ENCODE measurements at places on chromosomes 4 and X.

DNA sequence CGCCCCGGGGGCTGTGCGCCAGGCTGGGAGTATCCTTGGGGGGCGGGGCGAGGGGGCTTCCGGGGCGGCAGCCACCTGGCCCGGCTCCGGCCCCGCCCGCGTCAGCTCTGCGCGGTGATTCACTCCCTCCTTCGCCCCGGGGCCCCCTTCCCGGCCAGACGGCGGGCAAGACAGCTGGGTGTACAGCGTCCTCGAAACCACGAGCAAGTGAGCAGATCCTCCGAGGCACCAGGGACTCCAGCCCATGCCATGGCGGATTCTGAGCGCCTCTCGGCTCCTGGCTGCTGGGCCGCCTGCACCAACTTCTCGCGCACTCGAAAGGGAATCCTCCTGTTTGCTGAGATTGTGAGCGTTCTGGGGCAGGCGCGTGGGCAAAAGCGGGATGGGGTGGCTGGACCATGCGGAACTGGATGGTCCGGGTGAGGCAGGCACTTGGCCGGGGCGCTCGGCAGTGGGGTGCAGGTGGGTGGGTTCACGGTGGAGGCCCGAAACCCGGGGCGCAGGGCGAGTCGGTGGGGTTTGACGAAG, at the start of gene PLP2:
Gene PLP2 (plus strand): TSS at position 147 of the 528 bp plus-strand sequence. CDS start 103 bp downstream, at position 250.
- peak; percentile 67 for DNase-seq

DNA sequence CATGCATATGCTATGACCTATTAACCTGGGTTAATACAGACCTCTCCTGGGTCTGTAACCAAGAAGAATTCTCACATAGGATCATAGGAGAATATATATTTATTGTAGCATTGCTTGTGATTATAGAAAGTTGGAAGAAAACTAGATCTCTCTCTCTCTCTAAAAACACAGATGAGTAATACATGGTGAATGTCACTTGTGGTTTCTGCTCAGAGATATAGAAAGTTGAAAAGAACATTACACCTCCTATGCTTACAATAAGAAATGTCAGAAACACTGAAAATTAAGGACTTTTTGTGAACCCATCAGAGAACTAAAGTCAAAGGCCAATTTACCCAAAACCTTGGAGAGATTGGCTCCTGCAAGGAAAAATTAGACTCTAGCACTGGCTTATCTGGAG, 1389.5 kb downstream of the FAM133A start:
- DNase-seq, result peak; percentile 25

GRCh38 chr4:64617800-64618199, 208.6 kb upstream of the TECRL start:
- no peak for DNase-seq

DNA sequence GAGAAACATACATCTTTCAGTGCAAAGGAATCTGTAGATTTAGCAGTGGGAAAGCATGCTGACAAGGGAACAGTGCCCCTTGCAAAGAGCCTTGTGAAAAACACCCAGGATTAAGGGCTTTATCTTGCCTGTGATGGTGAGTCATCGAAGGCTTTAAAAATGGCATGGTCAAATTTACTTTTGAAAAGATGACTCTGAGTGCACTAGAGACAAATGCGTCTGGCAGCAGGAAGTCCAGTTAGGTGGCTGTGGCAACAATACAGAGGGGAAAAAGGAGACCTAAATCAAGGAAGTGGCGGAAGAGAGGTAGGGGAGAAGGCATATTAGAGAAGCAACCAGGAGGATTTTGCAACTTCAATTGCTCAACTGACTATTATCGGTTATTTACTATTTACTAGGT, 472.6 kb upstream of the CPEB2 start:
- peak; percentile 57 for DNase-seq

GRCh38 chr4:17013382-17014006, 115.0 kb upstream of the LDB2 start:
- no peak for DNase-seq

DNA sequence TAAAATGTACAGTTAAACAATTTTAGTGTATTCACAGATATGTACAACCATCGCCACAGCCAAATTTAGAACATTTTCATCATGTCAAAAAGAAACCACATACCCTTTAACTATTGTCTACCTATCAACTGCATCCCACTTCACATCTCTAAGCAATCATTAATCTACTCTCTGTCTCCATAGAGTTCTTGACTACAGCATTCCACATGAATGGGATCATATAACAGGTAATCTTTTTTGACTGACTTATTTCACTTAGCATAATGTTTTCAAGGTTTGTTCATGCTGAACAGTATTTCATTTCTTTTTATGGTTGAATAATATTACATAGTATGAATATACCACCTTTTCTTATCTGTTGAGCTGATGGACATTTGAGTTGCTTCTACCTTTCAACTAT, 281.4 kb upstream of the EDA2R start:
- no peak for DNase-seq

DNA sequence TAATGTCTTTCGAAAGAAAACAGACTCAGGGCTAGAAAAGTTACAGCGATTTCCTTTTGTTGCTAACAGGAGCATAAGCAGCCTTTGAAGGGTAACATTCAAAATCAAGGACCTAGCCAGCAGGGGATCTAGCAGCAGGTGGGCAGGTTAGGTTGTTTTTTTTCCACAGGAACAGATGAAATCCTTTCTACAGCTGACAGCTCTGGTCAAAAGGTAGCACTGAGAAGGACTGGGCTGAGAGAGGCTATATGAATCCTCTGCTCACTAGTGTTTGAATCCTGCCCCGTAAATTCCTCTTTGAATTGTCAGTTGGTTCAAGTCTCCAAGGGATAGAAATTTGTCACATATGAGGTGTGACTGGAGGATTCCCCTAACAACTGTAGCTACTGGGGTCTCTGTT, 188.2 kb downstream of the SH2D1A start:
- DNase-seq, result no peak

DNA sequence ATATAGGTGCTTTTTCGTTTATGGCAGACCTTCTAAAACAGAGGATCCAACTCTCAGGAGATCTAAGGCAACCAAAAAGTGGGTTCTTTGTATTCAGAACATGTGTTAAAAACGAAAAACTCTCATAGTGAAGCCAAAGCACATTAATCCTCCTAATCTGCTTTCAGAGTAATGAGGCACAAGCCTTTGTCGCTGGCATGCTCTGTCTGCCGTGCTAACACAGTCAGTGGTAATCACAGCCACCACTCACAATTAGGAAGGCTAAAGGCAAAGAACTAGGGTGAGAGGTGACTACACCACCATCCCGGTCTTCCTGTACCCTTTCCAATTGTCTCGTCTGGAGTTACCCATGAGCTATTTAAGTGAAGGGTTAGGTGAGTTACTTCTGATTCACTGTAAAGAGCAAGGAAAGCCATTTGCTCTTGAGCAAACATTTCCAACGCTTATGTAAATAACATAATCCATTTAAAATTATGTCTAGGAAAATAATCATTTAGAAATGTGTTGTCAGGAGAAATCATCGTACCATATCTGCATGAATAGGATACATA, 40.7 kb downstream of the NPY2R start:
- no peak for DNase-seq

DNA sequence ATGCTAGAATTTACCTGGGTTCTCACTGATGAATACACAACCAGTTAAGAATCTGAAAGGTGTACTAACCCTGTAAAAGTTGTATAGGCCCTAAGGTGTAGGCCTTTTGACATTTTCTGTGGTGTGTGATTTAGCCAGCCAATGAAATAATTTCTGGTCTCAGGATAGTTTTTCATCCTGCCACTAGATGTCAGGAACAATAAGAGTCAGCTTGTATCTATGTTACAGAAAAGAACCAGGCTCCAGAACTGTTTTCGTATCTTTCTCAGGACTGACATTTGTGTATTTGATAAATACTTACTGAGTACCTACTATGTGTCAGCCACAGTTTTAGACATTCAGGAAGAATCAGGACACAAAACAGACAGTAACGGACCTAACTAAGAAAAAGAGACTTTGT, 673.6 kb upstream of the TENM3 start:
- DNase-seq, result peak; percentile 17

GRCh38 chr4:139966383-139966782, 187.6 kb downstream of the MAML3 start:
- no peak for DNase-seq

DNA sequence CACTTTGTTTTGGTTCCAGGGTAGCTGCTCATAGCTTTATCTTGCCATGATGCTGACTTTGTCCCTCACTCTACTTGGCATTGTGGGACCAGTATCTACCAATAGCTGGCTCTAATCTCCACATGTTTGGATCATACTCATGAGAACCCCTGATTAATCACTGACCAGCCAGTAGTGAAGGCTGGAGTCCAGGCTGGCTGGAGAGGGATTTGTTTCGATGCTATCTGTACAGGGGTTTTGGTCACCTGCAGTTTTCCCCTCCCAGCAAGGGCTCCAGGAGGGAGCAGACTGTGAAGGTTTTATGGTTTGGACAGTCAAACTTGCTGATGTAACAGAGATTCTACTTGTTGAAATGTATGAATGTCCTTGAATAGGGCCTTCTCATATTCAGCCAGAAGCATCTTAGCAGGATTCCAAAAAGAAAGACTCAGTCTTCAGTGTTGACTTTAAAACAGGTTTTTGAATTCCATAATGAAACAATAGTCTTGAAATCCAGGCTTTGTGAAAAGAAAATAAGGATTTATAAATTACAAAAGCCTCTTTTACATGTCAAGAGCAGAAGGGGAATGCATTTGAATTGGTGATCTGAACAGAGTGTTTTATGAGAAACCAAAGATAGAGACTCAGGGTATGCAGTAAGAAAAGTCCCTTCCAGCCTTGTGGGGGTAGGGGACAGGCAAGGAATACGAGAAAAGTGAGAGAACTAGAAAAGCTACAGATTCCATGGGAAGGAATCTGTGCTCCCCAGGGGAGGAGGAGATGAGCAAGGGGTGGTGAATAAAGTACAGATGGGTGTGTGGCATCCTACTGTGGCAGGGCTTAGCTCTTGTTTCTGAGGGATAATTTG, 103.1 kb upstream of the SHISA3 start:
- no peak for DNase-seq

- DNase-seq, result no peak
These were observed 85.7 kb downstream of the CRLF2 start for GRCh38 chrX:1126738-1127137.

DNA sequence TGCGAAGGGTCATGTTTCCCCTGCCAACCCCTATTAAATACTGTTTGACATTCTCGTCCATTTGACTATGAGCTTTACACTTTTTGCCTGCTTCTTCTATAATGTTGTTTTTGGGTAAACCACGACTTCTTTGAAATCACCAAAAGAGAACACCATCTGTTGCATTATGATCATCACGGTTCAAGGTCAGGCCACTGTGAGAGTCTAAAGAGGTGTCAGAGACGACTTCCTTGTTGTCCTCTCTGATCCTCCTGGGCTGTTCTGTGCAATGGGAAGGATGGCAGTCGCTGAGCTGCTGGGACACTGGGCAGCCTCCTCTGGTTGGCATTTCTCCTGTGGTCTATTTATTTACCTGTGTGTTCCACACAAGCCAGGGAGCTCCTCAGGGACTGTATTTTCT, 137.5 kb downstream of the RASL11B start:
- DNase-seq, result no peak

DNA sequence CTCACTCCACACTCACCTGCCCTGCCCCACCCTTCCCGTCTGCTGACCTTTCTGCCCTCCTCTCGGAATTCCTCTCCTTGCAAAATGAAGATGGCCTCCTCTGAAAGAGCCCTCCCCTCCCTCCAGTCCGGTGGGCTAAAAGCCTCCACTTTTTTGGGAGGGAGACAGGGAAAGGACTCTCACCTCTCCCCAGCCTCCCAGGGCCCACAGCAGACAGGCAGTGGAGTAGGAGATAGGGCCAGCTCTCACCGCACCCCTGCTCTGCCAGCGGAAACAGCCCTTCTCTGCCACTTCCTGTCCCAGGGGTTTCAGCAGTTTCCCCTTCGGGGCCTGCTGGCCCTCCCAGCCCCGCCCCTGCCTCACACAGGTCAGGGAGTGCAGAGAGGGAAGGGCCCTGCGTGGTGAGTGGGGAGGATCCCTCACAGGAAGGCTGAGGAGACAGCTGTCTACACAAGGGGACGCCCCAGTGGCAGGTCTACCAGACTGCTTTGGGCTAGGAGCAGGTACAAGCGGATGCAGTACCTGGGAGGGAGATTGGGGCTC, 18.2 kb downstream of the ELF4 start:
- DNase-seq, result no peak

- DNase-seq, result no peak
These were observed 482.6 kb downstream of the IDS start for GRCh38 chrX:149022485-149022884.

DNA sequence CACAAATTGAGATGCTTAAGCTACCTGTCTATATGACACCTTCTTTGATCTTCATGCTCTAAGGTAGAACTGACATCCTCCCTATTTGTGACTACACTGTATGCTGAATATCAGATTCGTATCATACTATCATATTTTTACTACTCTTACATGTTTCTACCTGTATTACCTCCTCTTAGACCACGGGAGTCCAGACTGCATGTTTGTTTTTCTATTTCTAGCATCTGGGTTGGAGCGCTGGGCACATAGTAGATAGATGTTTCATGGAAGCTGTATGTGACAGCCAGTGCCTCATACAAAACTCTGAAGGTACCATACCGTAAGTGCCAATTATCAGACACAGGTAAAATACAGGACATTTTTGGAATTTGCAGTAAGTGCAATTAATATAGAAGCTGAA, 47.6 kb downstream of the ATP10D start:
- no peak for DNase-seq

DNA sequence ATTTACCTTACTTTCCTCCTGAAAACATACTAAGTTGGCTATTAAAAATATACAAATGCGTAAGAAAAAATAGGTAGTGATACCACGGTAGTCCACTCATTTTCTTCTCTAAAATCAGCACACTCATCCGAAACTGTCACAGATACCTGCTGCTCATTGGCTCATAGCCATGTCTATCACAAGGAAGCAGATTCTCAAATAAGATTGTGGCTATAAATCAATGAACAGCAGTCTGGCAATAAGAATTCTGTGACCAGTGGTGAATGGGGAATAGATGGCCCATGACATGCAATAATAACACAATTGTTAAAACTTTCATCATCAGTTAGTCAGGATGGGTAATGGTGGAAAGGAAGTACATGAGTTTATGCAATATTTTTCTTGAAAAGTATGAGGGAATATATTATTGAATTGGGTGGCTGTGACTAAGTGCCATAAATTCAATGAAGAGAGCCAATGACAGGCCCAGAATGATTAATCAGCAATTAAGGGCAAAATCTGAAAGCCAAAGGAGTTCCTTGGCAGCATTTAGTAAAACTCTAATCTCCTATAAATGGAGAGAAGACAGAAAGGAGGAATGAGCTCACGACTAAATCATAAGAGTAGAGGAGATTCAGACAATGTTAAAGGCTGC, 202.3 kb upstream of the NEIL3 start:
- DNase-seq, result no peak

GRCh38 chrX:100673397-100673953, 29.5 kb downstream of the SRPX2 start:
- peak; percentile 57 for DNase-seq
